ENCODE measurements at places on chromosomes 5 and 9. TPM values are rescaled to one million over a fixed set of nuclear protein-coding genes. Genes with fewer than 3 reads are reported as not detected.

Gene PCDHGA11
- polyA plus RNA-seq: 2.7 TPM

Gene HMMR
- polyA plus RNA-seq: 8.2 TPM

Gene PLEKHG4B
- polyA plus RNA-seq: 31.1 TPM

Gene ATG12
- polyA plus RNA-seq: 23.8 TPM

Gene DMGDH
- polyA plus RNA-seq: 0.31 TPM

Gene ARAP3
- polyA plus RNA-seq: 19.7 TPM

Gene AGXT2
- not detected for polyA plus RNA-seq

Gene NUP214
- polyA plus RNA-seq: 37.6 TPM

Gene TMEM174
- not detected for polyA plus RNA-seq

Gene SPATA31C1
- 0.19 TPM for polyA plus RNA-seq

Gene SLC1A1
- polyA plus RNA-seq: 2.9 TPM

Gene FAM221B
- polyA plus RNA-seq: 0.03 TPM

Gene NXNL2
- 2.6 TPM for polyA plus RNA-seq

Gene LHX3
- polyA plus RNA-seq: 0.03 TPM

Gene SVEP1
- polyA plus RNA-seq: 0.19 TPM

Gene WWC1
- polyA plus RNA-seq: 16.4 TPM

Gene FBN2
- 9.0 TPM for polyA plus RNA-seq

Gene ZDHHC11
- 4.7 TPM for polyA plus RNA-seq

Gene SPAAR
- 0.33 TPM for polyA plus RNA-seq

Gene OR1J2
- not detected for polyA plus RNA-seq

Gene PCDHGA5
- 1.1 TPM for polyA plus RNA-seq

Gene IGIP
- polyA plus RNA-seq: 0.32 TPM

Gene FOXE1
- polyA plus RNA-seq: 0.03 TPM

Gene GLRX
- 31.2 TPM for polyA plus RNA-seq

Gene MARCOL
- not detected for polyA plus RNA-seq

Gene TMEFF1
- 13.5 TPM for polyA plus RNA-seq

Gene PCDHGA10
- polyA plus RNA-seq: 6.4 TPM

Gene MZB1
- 0.39 TPM for polyA plus RNA-seq

Gene PCDHB2
- polyA plus RNA-seq: 29.2 TPM

Gene BTNL3
- polyA plus RNA-seq: not detected

Gene ZBTB6
- 1.6 TPM for polyA plus RNA-seq

Gene AMBP
- polyA plus RNA-seq: 4.0 TPM

Gene DMRT3
- polyA plus RNA-seq: not detected

Gene PRKAA1
- 9.2 TPM for polyA plus RNA-seq

Gene SLC6A18
- not detected for polyA plus RNA-seq

Gene TAS2R1
- polyA plus RNA-seq: not detected

Gene GCNT4
- 1.1 TPM for polyA plus RNA-seq

Gene CMBL
- polyA plus RNA-seq: 53.7 TPM

Gene FOXD4L3
- polyA plus RNA-seq: not detected

Gene ADAMTS19
- 21.4 TPM for polyA plus RNA-seq

Gene BRD9
- polyA plus RNA-seq: 16.2 TPM

Gene CLTA
- 137 TPM for polyA plus RNA-seq

Gene WDR38
- not detected for polyA plus RNA-seq

Gene RANBP17
- 8.6 TPM for polyA plus RNA-seq

Gene PTPA
- 114 TPM for polyA plus RNA-seq

Gene DMRT2
- polyA plus RNA-seq: 0.24 TPM

Gene BTNL8
- polyA plus RNA-seq: 0.42 TPM

Gene MAPK9
- 22.3 TPM for polyA plus RNA-seq

Gene BOD1
- 83.1 TPM for polyA plus RNA-seq

Gene LNPEP
- 0.96 TPM for polyA plus RNA-seq
